GDM1 (cell line): ENCODE measurements at places on chromosomes 12 and 14.

DNA sequence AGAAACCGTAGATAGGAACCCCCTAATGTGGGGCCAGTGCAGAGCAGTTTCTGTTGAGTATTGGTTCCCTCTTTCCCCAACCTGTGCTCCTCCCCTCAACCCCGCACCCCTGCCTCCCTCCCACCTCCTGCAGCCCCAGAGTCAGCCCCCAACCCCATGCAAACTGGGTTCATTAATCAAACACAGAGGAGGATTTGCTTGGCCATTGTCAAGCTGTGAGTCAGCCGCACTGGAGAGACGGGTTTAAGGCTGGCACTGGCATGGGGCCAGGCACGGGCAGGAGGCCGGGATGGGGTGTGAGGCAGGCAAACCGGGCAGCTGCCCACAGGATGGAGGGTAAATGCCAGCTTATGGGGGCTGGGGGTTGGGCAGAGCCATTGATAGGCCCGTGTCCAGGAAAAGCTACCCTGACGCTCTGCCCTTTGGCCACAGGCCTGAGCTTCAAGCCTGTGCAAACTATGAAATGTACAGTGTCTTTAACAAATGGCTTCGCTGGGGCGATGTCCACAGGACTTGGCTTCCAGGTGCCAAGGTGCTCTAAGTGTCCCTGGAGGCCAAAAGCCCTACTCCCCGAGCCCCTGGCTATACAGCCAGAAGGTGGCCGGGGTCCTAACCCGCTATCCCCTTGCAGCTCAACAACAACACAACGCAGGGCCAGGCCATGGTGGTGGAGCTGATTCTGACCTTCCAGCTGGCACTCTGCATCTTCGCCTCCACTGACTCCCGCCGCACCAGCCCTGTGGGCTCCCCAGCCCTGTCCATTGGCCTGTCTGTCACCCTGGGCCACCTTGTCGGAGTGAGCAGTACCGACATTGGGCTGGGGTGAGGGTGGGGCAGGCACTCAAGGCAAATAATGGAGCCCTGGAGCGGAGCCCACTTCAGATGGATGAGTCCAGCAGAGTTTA is 1.4 kb downstream of the AQP5 start:
- DNase-seq = no peak

- DNase-seq = no peak
Measured at GRCh38 chr14:91227183-91227628, 17.3 kb downstream of the GPR68 start.

DNA sequence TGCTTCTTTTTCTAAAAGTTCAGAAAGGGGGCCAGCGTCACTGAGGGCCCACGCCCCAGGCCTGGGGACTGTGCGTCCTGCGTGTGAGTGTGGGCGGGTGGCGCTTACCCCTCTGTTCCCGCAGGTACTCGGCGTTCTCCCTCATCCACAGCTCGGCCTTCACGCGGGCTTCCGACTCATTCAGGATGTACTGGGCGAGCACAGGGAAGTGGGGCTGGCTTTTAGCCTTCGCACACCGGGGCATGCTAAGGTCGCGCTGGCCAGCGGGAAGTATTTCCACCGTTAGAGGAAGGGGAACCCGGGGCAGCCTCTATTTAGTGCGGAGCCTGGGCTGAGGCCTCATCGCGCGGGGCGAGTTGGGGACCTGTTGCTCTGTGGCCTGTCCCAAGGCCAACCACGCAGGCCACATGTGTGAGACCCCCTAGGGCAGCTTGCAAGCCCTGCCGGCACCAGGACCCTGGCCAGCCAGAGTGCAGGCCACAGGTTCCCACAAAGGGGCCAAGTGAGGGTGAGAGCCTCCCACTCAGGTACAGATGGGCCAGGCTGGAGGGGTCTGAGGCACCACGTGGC is 29.2 kb upstream of the BTBD6 start:
- no peak for DNase-seq

GRCh38 chr12:115791331-115791730 is 486.2 kb downstream of the MED13L start:
- no peak for DNase-seq

GRCh38 chr12:105227879-105228278 is 8.1 kb downstream of the APPL2 start:
- no peak for DNase-seq

DNA sequence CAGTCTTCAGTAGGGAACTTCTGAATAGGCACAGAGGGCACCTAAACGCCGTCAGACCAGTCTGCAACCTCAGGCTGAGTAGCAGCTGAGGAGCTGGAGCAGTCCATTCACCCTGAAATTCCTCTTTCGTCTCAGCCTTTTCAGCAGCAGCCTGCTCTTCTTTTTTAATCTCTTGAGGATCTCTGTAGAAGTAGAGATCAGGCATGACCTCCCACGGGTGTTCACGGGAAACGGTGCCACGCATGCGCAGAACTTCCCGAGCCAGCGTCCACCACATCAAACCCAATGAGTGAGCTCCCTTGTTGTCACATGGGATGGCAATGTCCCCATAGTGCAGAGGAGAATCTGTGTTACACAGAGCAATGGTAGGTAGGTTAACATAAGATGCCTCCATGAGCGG is 11.1 kb upstream of the MARK3 start:
- DNase-seq = no peak

GRCh38 chr14:91654836-91655235 is 77.0 kb downstream of the CATSPERB start:
- no peak for DNase-seq
